ENCODE measurements at places on chromosomes 16 and 17. TPM values are rescaled to one million over a fixed set of nuclear protein-coding genes. Genes with fewer than 3 reads are reported as not detected.

DNA sequence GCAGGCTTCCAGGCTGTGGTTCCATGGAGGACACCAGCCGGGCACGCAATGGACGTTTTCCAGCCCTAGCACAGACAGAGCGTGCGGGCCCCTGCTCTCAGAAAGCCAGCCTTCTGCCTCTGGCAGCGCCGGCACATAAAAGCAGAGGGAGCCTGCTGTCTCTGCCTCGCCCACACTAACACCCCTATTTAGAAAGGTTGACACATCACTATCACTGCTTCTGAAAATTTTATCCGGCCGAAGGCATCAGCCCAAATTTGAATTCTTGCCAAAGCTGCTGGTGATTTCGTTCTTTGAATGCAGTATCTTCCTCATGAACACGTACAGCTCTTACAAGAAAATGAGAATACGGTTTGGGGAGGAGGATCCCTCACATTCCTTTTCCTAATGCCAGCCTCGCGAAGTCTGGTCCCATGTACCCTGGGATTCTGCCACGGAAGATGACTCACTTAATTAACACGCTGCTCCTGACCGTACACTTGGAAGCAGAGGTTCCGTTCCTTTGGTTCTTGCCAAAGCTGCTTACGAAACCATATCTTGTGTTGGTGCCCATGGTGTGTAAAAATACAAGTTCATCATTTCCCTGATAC lies 1.3 kb upstream of the RAB11FIP3 start:
- peak; percentile 81 for DNase-seq

Gene KRTAP2-2
- not detected for total RNA-seq

- DNase-seq: no peak
Measured at GRCh38 chr16:75272097-75272551, 20.7 kb upstream of the BCAR1 start.

Gene DPEP2
- total RNA-seq: not detected

Gene ZFP3
- total RNA-seq: 4.4 TPM

DNA sequence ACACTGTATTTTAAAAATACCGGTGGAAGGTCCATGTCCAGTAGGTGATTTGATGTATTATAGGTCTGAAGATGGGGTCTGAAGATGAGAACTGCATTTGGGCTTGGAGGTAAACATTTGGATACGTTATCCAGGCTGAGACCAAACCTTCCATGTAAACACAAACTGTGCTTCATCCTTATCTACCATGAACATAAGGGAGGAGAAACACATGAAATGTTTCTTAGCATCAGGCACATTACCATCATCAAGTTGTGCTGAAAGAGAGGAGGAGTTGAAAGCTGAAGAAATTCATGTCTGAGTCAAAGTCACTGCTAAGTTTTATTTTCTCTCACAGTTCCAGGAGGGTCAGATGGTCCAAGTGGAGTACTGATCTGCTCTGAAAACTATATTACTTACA lies 11.4 kb downstream of the SF3B3 start:
- DNase-seq: no peak

Measured in kidney epithelial cell (primary cell).